Activated CD4-positive, alpha-beta memory T cell treated with anti-CD3 and anti-CD28 coated beads, Interleukin-2, amount 10 ng/mL, durations not matched to agents 7 days and 5 days (primary cell): ENCODE measurements at places on chromosomes 4 and X.

- H3K27me3 ChIP-seq, result peaks cover 18% of the 10 kb centered on the region
- no peaks in the 10 kb centered on the region for H3K36me3 ChIP-seq
Measured at GRCh38 chr4:40804598-40804997, 54.8 kb downstream of the NSUN7 start.

DNA sequence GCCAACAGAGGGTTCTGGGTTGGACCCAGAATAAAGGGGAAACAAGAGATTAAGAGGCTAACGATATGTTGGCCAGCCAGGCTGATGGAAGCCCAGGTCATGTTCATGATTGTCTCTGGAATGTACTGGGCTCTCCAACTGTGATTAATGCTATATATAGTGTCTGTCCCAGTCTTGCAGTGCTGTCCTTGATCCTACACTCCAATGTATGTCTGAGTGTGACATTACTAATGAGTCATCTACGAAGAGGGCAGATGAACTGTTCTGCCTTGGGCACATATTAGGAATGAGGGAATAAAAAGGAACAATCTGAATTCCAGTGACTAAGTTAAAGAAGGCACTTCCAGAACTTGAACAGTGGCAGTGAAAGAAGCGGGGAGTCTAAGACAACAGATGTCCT lies 142.1 kb downstream of the PDGFRA start:
- H3K36me3 ChIP-seq, result no peaks in the 10 kb centered on the region
- DNase-seq, result no peak
- H3K4me1 ChIP-seq, result no peaks in the 10 kb centered on the region
- H3K4me3 ChIP-seq, result no peak overlapping the region
- H3K27me3 ChIP-seq, result peaks cover 2% of the 10 kb centered on the region
- no peak overlapping the region for H3K27ac ChIP-seq

DNA sequence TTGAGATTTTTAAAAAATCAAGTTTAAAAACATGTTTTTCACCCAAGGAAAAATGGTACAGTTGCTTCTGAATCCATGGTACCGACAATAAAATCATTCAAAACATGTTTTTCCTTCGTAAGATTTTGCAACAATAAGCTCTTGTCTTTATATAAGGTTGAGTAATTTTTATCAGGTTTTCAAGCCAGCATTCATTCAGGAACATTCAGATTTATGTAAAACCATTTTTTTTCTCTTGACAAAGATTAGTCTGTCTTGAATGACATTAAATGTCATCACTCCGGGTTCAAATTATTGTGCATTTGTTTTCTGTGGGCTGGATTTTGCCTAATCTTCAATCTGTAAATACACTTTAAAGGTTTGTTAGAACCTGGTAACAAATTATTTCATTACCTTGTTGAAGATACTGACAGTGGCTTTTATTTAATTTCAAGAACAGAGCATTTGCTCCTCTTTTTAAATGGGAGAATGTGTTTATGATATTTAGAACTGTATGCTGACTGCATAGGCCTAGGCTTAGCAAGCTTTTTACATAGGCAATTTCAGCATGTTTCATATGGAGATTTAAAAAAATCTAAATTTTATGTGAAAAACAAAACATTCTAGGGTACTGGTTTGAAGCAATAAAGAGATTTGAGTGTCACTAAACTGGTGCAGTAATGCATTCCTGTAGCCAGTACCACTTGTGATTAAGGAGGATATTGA lies 336.4 kb upstream of the HAND2 start:
- DNase-seq, result no peak
- H3K27ac ChIP-seq, result no peak overlapping the region
- no peaks in the 10 kb centered on the region for H3K4me1 ChIP-seq
- no peaks in the 10 kb centered on the region for H3K36me3 ChIP-seq
- no peak overlapping the region for H3K4me3 ChIP-seq
- no peaks in the 10 kb centered on the region for H3K27me3 ChIP-seq

DNA sequence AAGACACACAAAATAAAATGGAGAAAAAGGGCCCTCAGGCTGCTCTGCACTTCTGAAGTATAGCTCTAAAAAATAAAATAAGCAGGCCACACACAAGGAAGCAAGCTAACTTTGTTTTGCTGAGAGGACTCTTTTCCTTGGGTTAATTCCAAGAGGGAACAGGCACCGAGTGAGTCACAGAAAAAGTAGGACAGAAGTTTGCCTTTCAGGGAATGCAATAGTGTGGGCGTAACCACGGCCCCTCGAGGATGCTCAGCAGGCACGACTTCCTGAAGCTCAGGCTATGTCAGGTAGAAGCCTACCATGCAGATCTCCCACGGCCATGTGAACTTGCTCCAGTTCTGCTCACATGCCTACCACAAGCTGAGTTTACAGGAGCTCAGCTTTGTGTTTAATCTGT lies 22.1 kb downstream of the PPP1R2C start:
- H3K36me3 ChIP-seq, result no peaks in the 10 kb centered on the region
- no peak overlapping the region for H3K27ac ChIP-seq
- no peaks in the 10 kb centered on the region for H3K4me1 ChIP-seq
- no peak overlapping the region for H3K4me3 ChIP-seq
- DNase-seq, result no peak

- H3K36me3 ChIP-seq, result peaks cover 6% of the 10 kb centered on the region
- no peak overlapping the region for H3K4me3 ChIP-seq
- H3K27me3 ChIP-seq, result no peaks in the 10 kb centered on the region
- H3K4me1 ChIP-seq, result no peaks in the 10 kb centered on the region
- no peak for DNase-seq
- H3K27ac ChIP-seq, result no peak overlapping the region
Measured at GRCh38 chr4:112546476-112546875, 30.5 kb upstream of the NEUROG2 start.
